Activated CD4-positive, alpha-beta T cell treated with anti-CD3 and anti-CD28 coated beads, Interleukin-2, amount 10 ng/mL, durations not matched to agents 7 days and 5 days (primary cell): ENCODE measurements at places on chromosomes 4 and X.

DNA sequence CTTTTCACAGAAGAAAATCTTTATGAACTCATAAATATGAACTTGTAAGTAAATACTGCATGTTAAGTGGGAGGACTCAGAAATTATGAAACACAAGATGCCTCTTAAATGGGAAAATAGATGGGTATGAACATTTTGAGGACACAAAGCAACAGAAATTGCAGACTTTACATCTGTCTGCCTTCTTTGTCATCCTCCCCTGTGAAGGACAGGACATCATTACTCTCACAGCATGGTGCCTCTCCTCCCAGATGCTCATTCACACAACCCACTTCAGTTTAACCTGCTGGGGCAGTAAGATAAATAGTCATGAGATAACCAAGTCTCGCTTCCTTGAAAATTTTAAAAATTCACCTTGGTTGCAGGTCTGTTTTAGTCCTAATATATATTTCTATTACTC, 144.5 kb downstream of the APBB2 start:
- no peak for DNase-seq

- no peak for DNase-seq
Measured at GRCh38 chrX:151416579-151416978, 19.6 kb downstream of the VMA21 start.

DNA sequence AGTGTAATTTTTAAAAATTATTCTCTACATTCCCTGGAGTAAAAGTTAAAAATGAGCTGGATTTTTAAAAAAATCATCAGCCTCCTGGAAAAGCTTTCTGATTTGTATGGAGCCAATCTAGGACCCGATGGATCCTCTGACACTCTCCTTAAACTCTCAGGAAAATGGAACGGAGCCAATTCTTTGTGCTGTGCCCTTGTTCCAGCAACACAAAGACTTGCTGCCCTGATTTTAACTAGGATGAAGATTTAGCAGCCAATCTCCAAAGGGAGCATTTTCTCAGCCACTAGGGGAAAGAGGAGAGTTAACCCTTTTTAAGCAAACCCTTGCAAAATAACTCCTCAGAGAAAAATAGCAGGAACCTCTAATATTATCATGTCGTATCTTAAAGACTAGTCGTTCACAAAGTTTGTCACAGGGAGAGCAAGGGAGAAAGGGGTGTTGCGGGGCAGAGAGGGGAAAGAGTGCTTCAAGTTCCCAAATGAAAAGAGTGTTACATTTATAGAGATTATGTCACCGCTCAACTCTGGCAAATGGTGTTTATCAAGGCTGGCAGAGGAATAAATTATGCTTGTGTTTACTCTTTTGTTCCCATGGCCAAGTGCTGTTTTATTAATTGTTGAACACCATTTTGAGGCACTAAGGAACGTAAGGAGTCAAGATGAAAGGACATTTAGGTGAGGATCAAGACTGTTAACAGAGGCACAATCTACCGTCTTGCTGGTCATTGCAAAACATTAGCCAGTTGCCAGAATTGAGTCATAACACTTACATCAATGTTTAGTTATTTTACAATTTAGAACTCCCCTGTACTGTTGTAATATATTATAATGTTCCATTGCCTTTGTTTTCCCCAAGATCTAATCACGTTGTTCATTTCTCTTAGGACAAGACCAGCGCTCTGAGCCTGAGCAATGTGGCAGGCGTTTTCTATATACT, 250.7 kb downstream of the THOC2 start:
- no peak for DNase-seq

- DNase-seq: no peak
Measured at GRCh38 chr4:158644760-158645159, 26.9 kb downstream of the C4orf46 start.

GRCh38 chrX:152025656-152026440, 51.4 kb upstream of the GABRE start:
- no peak for DNase-seq

DNA sequence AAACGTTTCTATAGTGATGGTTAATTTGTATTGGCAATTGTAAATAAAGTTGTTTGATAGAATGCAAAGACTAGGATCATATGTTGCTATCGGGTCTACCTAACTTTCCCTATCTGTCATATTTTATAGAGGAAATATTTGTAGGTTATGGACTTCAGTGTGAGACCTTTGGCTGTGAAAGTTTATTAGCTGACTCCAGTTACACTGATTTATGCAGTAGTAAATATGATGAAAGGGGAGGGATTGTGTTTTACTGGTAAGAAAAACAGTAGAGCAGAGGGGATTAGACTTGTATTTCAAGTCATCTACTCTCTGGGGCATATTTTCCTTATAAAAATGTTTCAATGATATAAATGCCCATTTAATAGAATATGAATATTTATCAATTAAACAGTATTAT, 43.8 kb downstream of the ADGRL3 start:
- no peak for DNase-seq

- DNase-seq: no peak
Measured at GRCh38 chr4:8412288-8412687, 28.2 kb downstream of the ACOX3 start.
